ENCODE measurements at places on chromosomes 6 and 20.

DNA sequence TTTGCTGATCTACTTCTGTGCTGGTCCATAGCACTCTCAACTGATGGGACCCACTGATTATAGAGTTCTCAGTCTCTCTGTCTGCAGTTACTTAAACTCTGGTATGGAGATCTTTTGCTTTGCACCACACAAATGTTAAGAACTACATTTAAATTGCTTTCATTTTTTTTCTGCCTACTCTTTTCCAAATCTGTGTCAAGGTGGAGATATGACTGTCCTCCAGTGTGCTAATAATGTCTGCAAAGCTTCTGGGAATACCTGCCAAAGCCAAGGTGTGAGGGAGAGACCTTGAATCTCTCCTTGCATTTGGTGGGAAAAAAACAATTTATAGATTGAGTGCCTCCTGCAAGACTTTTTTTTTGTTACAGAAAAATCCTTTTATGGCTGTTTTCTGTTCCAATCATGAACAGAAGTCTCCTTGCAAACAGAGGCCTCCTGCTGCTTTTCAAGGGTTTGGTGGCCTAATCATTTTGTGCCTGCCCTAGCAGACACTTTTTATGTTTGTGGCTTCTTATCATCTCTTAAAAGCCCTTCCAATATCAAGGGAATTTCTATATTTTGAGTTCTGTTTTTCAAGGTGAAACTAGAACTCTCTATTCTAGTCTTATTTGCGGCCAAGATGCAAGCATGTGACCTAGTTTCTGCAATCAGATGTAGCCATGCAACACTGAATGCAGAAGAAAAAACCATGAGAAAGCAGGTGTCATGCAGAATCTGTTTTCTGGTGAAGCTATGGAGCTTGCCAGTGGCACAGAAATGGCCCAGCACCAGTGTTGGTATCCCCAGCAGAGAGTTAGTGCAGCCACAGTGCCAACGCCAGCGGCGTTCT is 23.2 kb upstream of the AKIRIN2 start:
- DNase-seq, result no peak

DNA sequence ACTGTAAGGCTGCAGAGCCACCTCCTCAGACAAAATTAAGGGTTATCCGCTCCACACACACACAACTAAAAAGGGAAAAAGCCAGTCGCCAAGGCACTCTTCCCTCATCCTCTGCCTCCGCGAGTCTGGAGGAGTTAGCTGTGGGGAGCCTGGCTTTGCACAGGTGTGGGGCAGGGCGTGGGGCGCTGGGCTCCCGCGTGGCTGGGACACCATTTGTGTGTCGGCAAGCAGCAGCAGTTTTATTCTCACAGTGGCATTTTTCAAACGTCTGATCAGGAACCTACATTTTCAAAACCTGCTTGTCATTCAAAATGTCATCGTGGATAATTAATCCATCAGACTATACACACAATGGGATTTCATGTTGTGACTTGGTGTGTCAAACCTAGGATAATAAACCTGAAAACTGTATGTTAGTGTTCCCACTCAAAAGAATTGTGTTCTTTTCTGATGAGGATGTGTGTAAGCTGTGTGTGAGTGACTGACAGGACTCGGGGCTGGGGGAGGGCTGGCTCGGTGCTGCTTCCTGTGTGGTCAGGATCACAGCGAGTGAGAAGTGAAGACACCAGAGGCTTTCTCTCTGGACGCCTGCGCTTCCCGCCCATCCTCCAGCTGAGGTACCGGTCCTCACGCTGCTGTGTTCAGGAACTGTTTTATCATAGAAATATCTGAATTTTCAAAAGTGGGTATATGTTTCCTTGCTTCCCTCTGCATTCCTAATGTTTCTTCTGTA is 83.1 kb downstream of the IRF4 start:
- DNase-seq, result no peak

DNA sequence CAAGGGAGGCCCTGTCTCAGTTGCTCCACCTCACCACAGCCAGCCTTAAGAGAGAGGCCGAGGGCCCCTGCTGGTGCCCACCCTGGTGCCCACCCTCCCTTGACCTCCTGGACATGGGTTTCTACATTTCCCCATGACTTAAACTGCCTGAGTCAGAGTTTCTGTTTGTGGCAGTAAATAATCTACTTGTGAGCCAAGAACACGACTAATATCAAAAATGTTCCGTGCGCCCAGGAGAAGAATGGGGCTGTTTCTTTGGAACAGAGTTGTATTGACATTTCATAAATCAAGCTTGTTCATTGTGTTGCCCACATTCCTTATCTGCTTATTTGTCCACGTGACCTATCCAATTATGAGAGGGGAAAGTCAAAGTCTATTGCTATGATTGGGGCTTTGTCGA is 143.5 kb downstream of the ANKRD60 start:
- DNase-seq, result no peak

GRCh38 chr20:53657279-53657678 is 63.6 kb upstream of the ZNF217 start:
- DNase-seq, result no peak

- peak; percentile 64 for DNase-seq
Measured at GRCh38 chr6:12012558-12013306, 620 bp downstream of the HIVEP1 start.

DNA sequence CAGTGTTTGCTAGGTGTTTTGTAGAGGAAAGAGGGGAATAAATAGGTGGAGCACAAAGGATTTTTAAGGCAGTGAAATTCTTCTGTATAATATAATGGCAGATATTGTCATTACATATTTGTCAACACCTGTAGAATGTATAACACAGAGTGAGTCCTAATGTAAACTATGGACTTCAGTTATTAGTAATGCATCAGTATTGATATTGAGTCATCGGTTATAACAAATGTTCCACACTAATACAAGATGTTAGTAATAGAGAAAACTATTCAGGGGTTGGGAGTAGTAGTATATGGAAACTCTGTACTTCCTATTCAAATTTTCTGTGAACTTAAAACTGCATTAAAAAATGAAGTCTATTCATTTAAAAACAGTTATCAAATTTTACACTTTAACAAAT is 299.2 kb downstream of the UBE3D start:
- no peak for DNase-seq

- no peak for DNase-seq
Measured at GRCh38 chr20:3751675-3752385, 15.7 kb downstream of the ADISSP start.

- DNase-seq, result no peak
Measured at GRCh38 chr20:61287583-61288275, 35.7 kb downstream of the CDH4 start.

- no peak for DNase-seq
Measured at GRCh38 chr20:20353576-20353975, 14.3 kb upstream of the INSM1 start.

DNA sequence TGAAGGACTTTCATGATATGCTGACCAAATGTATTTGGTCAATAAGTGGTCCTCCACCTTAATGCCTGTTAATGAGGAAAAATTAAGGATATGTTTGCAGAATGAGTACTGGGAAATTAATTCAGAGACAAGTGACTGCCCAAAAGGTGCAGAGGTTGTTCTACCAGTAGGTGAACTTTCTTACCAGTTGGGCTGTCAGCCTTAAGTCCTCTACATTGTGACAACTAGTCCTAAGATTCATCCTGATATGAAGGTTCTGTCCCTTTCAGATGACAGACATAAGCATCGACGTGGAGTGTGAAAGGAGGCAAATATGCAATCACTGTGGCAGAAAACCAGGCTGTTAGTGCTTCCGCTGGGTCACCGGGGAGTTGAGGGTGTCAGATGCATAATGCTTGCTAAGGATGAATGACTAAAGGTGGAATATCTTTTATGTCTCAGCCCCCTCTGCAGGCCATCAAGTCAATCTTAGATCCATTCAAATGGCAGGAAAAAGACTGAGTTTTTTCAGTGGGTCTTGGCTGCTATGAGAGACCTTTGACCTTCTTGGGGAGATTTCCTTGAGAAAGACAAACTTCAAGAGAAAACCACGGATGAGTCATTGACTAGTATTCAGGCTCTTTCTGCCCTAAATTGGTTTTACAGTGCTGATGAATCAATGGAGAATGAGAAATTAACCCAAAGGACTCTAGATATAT is 226.0 kb downstream of the TPBG start:
- DNase-seq, result peak; percentile 66

GRCh38 chr6:38187325-38187724 is 367.8 kb downstream of the ZFAND3 start:
- no peak for DNase-seq

DNA sequence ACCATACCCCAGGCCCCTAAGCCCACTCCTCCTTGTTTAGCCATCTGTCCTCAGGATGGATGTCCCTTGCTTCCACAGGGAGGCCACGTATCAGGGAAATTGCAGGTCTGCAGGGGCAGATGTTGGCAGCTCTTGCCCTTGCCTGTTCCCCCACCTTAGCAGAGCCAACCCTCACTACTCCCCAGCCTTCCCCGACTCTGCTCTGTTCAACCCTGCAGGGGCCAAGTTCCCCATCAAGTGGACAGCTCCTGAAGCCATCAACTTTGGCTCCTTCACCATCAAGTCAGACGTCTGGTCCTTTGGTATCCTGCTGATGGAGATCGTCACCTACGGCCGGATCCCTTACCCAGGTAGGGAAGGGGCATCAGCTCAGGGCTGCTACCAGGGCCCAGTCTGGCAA is 10.7 kb upstream of the TM9SF4 start:
- no peak for DNase-seq

DNA sequence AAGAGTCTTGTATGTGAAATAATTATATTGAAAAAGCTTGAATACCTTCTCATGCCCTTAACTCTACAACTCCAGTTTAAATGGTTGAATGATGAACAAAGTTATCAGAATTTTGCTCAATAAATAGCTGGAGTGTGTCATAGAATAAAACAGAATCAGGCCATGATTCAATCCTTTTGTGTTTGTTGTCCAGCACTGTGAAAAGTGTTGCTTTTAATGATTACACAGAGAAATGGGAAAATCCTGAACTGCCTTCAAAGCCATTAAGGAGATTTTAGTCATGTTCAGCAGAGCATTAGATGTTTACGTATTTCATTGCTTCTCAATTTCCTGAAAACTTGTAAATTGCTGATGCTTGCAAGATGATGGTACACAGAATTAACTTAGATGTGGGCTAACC is 262.9 kb upstream of the BTBD3 start:
- DNase-seq, result no peak

GRCh38 chr6:106037060-106037459 is 49.1 kb upstream of the PRDM1 start:
- peak; percentile 29 for DNase-seq

DNA sequence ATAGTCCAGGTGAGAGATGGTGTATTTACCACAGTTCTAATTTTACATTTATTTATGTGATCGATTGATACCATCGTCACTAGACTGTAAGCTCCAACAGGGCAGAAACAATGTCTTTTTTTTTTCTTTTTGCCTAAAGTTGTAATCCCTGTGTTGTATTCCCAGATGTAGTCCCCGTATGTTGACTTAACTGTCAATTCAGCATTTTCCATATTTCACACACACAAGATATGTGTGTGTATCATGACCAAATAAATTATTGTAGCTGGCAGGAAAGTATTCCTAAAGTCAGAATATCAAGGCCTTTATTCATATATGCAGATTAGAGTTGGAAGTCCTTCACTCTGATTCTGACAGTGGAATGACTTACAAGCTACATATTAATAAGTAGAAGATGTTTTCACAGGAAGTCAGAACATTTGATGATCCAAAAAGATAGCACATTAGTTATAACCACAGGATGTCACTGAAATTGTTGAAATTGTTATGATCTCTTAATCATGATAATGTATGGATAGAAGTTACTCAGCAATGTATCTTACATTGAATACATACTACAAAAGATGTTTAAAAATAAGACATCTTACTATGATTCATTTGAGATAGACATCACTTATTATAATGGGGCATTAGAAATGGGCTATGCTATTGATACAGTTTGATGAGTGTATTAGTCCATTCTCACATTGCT is 10.6 kb downstream of the RNF182 start:
- DNase-seq, result no peak

DNA sequence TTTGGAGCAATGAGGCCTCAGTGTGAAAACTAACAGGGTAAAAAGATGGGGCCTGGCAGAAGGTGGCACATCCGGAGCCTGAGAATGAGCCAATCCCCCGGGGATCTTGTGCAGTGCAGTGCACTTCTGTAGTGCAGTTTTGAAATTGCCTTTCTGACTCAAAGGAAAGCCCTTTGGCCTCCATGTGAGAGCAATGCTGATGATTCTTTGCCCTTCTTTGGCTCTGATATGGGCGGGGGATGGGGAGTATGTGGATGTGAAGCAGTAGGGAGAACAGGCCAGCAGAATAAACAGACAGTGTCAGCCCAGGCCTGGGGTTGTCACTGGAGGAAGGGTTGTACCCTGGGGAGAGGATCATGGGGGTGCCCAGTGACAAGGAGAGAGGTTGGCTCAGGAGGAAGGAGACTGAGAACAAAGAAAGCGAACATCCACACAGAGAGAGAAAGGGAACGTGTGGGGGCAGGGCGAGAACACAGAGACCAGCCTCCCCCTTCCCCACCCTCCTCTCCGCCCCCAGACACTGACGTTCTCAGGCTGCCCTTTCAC is 351.2 kb downstream of the CDC5L start:
- DNase-seq, result no peak

GRCh38 chr6:38531134-38531533 is 108.6 kb downstream of the BTBD9 start:
- no peak for DNase-seq

DNA sequence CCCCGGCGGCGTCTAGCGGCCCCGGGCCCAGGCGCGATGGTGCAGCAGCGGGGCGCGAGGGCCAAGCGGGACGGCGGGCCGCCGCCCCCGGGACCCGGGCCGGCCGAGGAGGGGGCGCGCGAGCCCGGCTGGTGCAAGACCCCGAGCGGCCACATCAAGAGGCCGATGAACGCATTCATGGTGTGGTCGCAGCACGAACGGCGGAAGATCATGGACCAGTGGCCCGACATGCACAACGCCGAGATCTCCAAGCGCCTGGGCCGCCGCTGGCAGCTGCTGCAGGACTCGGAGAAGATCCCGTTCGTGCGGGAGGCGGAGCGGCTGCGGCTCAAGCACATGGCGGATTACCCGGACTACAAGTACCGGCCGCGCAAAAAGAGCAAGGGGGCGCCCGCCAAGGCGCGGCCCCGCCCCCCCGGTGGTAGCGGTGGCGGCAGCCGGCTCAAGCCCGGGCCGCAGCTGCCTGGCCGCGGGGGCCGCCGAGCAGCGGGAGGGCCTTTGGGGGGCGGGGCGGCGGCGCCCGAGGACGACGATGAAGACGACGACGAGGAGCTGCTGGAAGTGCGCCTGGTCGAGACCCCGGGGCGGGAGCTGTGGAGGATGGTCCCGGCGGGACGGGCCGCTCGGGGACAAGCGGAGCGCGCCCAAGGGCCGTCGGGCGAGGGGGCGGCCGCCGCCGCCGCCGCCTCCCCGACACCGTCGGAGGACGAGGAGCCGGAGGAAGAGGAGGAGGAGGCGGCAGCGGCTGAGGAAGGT is 715 bp downstream of the SOX12 start:
- no peak for DNase-seq
